C1 segment of cervical spinal cord (tissue), 14 donors: ENCODE measurements at places on chromosomes 1 and 21.

DNA sequence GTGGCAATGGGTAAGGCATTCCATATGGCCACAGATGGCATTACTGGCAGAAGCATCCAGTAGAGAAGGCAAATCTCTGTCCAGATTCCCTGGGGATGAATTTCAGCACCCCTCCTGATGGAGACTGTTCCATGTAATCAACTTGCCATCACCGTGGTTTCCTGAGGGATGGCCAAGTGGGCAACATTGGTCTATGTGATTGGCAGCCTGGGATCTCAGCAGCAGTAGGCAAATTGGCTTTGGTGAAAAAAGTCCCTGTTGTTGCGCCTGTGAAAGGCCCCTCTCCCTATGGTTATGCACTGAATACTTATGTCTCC, 19.3 kb downstream of the DMRTB1 start:
- DNase-seq = no peak

GRCh38 chr21:45019076-45019886, 55.1 kb upstream of the ADARB1 start:
- no peak for DNase-seq

- no peak for DNase-seq
These were observed 61.5 kb downstream of the PACC1 start for GRCh38 chr1:212353181-212353580.

GRCh38 chr1:3981746-3982505, 81.9 kb upstream of the C1orf174 start:
- DNase-seq = no peak

DNA sequence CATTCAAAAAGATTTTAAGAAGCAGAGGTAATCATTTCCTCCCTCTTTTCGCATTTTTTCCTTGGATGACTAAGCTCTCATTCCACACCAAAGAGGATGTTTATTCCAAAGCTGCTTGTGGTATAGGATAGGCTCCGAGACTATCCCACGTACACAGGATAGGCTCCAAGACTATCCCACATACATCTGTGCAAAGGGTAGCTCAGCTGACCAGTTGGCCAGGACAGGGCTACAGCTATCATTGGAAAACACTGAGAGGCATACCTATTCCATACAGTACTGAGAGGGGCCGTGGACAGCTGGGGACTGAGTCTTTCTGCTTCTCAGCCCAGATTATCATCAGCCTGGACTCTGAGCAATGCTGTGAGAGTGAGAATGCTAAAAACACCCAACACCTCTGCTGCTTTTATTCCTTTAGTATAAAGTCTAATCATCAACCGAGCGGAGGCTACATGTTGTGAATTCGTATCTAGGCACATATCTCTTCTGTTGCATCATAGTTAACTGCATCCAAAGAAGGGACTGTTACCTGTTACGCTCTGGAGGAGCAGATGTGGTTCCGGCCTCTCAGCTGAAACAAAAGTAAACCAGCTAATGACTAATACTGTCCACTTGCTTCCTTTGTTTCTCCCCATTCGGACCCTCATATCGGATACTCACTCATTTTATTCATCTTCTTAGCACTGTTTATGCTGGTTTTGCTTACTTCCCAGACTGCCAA, 141.0 kb downstream of the TNFSF18 start:
- DNase-seq = no peak

DNA sequence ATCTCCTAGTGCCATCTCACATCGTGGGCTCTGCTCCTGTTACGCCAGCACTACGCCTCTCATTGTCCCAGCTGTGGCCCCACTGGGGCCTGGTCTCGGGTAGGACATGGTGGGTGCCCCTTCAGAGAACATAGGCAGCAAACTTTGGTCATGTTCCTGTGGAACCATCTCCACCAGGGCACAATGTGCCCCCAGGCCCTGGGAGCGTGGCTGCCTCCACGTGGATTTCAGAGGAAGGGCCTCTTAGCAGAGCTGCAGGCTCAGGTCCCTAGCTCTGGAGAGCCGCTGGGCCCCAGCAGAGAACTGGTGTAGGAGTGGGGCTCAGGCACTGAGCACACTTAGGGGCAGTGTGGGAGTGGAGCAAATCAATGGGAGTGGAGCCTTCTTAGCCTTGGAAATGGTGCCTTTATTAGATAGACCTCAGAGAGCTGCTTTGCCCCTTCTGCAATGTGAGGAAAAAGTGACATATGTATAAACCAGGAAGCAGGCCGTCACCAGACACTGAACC, 460.0 kb downstream of the NCAM2 start:
- DNase-seq = no peak

DNA sequence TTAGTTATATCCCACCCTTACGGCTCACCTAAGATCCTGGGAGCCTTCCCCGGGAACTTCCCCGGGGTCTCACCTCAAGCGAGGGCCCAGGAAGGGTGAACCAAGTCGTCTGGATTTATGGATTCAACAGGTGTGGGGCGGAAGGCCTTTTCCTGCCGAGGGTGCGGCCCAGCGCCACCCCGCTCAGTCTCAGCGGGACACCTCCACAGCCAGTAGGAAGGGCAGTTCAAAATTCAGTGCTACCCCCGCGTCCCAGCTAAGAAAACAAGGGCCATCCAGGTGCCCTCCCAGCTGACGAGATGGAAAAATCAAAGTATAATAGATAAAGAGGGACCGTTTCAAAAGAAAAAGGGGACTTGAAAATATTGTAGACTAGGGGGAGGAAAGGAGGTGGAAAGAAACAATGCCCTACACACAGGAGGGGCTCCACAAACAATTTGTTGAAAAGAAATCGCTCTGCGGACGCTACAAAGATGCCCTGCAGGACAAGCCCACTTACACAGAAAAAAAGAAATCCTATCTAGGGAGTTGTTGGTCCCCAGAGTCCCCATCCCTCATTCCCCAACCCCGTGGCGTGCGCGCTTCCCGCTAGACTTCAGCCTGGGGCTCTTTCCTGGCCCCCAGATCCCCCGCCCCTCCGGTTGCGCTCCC, 1.3 kb downstream of the SLC2A1 start:
- DNase-seq = no peak

GRCh38 chr1:230292689-230293389, 133.3 kb downstream of the PGBD5 start:
- DNase-seq = no peak

DNA sequence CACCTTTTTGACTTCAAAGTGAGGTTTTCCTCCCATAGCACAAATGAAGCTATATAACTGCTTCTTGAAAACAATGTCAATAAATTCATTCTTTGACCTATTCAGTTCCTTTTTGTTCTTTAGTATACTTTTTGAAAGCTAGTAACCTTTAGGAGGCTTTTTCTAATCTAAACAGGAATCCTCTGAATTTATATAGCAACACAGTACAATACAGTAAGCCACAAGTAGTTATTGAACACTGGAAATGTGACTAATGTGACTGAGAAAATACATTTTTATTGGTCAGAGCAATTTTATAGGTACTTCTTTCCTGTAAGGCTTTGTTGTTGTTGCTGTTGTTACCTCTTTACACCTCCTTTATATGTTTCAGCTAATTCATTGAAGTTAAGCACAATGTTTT, 49.8 kb downstream of the ADGRL2 start:
- DNase-seq = no peak

DNA sequence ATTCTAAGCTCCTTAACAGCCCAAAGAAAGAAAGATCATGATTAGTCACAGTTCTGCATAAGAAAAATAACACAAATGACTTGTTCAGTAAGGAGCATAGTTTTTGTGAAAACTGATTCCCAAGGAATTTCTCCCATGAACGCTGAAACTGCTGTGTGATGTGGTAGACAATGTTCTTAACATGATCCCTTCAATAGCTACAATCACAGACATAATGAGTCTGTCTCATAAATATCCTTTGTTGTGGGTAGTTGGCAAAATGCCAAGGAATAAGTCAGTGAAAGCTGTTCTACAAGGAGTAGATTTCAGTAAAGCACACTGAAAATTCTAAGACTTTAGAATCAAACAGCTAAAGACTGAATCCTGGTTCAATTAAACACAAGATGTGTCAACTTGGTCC, 404.8 kb downstream of the HLX start:
- no peak for DNase-seq

DNA sequence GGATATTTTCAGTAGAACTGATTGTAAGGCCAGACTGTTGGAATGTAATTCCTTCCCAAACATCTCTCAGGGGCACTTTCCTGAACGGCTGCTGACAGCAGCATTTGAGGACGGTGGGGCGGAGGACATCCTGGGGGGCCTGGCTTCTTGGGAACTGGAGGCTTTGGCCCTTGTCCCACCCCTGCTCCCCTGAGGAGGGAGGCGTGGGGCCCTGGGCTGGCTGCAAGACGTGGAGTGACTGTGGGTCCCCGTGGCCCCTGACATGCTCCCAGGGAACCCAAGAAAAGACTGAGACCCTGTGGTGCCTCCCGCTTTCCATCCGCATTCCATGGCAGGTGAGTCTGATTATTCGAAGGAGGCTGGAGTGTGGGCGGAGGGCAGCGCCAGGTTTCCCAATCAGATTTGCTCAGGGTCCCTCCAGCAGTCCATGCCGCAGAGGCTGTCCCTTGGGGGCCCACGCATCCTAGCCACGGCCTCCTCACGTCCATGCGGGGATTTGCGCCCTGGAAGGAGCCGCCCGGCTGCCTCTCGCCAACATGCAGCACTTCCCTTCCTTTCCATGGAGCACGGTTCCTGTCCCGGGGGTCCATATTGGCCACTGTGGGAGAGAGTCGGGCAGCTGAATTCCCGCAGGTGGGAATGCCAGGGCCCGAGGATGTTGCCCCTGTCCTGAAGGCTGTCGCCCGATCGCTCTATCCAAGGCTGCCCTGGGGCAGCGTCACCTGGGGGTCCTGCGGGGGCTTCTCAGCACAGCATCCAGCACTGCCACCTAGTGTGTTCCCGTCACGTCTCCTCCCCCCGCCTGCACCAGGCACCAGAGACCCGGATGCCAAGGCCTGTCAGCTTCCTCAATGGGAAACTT, 69.0 kb downstream of the FAAP20 start:
- DNase-seq = no peak
